CD8-positive, alpha-beta T cell (primary cell): ENCODE measurements at places on chromosomes 3 and 15.

GRCh38 chr3:197353001-197353866 is 54.8 kb upstream of the DLG1 start:
- DNase-seq, result no peak

GRCh38 chr15:83129791-83130190 is 22.3 kb downstream of the TM6SF1 start:
- DNase-seq, result no peak

- no peak for DNase-seq
These were observed 20.1 kb upstream of the TM2D3 start for GRCh38 chr15:101672298-101672697.

- DNase-seq, result no peak
These were observed 108.1 kb downstream of the RSRC1 start for GRCh38 chr3:158217992-158218391.

- no peak for DNase-seq
These were observed 79.9 kb downstream of the UBP1 start for GRCh38 chr3:33360136-33360825.

DNA sequence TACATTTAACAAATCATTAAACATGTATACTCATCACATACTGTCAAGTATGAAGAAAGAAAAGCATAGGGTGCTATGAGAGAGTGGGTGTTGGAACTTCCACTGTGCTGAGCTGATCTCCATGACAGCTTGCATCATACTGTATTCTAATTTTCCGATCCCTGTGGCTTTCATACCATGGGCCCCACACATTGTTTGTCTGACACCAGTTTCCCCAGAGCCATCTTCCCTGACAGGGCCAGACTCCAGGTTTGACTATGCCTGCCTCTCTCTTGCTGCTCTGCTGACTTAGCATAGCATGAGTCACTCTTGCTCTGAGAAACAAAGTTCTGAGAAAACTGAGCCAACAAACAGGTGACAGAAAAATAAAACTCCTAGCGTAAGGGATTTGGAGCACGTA is 37.0 kb upstream of the CASR start:
- no peak for DNase-seq

DNA sequence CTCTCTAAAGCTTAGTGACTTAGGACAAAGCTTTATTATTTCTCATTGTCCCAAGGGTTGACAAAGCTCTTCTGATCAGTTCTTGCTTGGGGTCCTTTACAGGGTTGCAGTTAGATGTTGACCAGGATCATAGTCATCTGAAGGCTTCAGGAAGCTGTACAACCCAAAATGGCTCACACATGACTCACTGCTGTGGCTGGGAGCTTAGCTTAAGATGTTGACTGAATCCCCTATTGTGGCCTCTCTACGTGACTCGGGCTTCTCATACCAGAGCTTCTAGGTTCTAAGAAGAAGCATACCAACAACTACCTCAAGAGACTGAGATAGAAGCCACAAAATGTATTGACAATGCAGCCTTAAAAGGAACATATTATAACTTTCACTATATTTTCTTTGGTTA is 569.6 kb upstream of the ROBO2 start:
- DNase-seq, result no peak

GRCh38 chr3:183217548-183218332 is 35.3 kb upstream of the B3GNT5 start:
- no peak for DNase-seq

- DNase-seq, result no peak
These were observed 117.9 kb upstream of the PHLDB2 start for GRCh38 chr3:111741181-111741580.

DNA sequence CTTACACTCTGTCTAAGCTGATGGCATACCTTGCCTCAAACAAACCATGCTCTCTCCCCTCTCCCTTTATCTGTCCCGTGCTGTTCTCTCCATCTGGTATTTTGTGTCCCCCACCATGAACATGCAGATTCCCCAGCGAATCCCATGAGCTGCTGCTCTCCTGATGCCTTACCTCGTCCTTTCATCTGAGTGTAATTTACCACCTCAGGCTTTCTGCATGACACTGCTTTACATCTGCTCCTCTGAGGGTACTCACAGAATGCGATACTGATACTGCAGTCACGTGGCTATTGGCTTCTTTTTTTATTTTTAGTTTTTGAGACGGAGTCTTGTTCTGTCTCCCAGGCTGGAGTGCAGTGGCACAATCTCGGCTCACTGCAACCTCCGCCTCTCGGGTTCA is 341.7 kb downstream of the PTPRG start:
- DNase-seq, result no peak

GRCh38 chr15:57994221-57995049 is 71.1 kb downstream of the ALDH1A2 start:
- DNase-seq, result no peak

DNA sequence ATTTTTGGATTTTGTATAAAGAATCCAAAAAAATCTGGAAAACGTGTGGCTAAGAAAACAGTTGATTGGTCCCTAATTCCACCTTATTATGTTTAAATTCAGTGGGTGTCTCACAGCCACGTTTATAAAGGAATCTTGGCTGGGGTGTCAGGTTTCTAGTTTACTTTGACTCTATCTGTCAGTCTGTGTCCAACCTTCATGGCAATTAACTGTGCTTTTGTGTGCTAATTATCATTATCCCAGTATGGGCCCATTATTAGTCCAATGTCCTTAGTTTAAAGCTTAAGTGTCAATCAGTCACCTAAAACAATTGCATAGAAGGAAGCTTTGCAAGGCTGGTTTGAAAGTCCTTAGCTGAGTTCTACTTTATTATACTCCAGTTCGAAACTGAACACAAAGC is 3.7 kb upstream of the CNTN4 start:
- DNase-seq, result no peak

GRCh38 chr3:32335365-32336112 is 56.1 kb upstream of the CMTM7 start:
- peak; percentile 22 for DNase-seq

GRCh38 chr3:100880072-100880471 is 113.1 kb downstream of the ABI3BP start:
- DNase-seq, result no peak
